ENCODE measurements at places on chromosomes 11 and 22.

GRCh38 chr11:47413908-47414684 lies 5.7 kb downstream of the SLC39A13 start:
- no peak for DNase-seq

DNA sequence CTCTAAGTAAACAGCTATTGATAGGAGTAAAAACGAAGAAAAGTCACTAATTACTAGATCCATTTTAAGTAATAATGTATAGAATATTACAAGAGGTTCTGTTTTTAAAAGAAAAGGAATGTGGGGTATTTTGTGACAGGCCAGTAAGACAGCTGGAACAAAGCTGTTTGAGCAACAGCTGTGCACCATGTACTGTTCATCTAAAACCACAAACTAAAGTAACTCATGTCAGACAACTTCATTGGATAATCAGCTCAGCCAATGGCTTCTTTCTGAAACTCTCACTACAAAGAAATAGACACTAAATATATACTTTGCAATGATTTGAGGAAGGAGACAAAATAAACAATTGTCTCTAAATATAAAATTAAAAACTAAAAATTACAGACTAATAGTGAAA lies 16.1 kb downstream of the RRAS2 start:
- no peak for DNase-seq

DNA sequence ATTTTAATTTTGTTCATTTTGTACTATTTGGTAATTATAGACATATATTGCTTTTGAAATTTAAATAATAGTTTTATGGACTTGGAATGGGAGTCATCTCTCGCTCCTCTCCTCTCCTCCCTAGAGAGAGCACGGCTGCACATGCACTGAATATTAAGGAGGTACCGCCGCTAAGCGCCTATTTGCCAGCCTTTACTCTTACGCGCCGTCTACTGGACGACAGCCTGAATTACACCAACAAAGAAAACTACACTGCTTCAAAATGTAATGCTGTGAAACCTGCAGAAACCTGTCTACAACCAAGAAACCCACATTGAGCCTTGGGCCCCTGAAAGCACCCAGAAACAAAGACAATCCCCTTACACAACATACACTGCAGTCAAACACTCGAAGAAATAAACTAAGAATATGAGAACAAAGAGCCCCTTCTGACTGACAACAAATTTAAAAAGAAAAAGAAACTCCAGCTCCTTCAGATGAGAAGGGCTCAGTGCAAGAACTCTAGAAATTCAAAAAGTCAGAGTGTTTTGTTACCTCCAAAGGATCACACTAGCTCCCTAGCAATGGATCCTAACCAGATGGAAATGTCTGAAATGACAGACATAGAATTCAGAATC lies 737.2 kb downstream of the LRRC4C start:
- DNase-seq, result peak; percentile 38

DNA sequence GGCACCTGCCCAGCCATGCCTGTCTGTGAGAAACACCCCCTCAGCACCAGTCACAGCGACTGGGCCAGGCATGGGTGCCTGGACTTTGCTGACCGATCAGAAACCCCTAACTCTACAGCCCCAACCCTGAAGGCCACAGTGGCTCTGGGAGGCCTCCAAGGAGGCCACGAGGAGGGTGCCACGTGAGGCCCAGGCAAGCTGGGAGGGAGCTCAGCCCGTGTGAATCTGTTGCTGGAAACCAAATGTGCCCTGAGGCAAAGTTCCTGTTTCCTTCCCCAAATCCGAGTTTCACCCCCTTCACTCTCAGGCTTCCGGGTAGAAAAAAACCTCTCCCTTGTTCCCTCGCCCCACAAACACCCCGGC lies 1.3 kb downstream of the UNC93B1 start:
- DNase-seq, result no peak

GRCh38 chr11:71198141-71198822 lies 54.1 kb downstream of the SHANK2 start:
- no peak for DNase-seq

GRCh38 chr11:1863352-1864216 lies 10.7 kb downstream of the LSP1 start:
- DNase-seq, result peak; percentile 58

- DNase-seq, result no peak
Observed at GRCh38 chr11:82092904-82093303, 640.8 kb downstream of the FAM181B start.

- DNase-seq, result no peak
Observed at GRCh38 chr11:102669664-102670063, 35.9 kb downstream of the MMP27 start.

- DNase-seq, result no peak
Observed at GRCh38 chr11:532986-533585, 2.3 kb downstream of the HRAS start.

Data from neuronal stem cell (in vitro differentiated cells).